ENCODE measurements at places on chromosomes 11 and 22.

DNA sequence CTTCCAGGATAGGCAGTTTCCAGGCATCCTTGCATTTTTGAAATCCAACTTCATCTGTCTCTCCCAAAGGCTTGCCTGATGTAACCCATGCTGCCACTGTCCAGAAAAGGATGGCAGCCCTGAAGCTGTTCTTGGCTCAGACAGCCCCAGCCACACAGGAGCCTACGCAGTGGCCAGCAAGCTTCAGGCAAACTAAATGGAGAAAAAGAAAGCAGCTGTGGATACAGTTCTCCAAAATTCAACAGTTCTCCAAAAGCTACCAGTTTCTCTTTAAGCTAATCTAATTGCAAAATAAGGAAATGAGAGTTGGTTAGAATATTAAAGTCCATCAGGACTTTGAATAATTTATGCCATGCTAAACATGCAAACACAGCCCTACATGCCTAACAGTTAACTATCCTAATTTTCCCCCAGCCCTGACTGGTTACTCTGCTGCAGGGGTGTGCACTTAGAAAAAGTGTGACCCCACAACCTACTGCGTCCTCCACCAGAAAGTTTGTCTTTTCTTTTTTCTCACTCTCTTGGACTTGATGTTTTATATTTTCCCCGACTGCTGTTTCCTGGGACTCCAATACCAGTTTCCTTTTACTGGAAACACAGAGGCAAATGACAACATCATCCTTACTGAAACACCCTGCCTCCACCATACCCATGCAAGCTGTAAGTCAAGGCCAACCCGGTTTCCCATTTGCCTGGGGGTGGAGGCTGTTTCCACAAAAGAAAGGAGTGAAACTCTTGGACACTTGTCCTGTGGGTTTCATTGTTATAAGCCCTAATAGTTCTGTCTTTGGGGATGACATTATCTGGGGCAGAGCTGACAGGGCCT, 69.1 kb upstream of the OR5AN1 start:
- DNase-seq: no peak

GRCh38 chr11:115322553-115323203, 181.5 kb downstream of the CADM1 start:
- DNase-seq: no peak

DNA sequence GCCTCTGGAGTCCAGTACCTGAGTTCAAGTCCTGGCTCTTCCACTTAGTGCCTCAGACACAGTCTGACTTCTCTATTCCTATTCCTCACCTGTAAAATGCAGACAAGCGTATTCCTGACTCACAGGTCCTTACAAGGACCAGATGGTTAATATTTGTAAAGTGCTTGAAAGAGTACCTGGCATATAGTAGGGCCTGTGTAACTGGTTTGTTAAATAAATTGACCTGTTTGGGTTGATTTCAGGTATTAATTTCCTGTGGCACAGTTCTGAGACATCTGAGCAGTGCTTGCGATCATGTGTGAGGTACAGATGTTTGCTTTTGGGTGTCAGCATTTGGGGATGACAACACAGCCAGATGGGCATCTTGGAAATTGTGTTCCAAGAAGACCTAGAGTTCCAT, 127.5 kb downstream of the APIP start:
- no peak for DNase-seq

GRCh38 chr11:94941131-94941530, 32.2 kb downstream of the CWC15 start:
- DNase-seq: no peak

DNA sequence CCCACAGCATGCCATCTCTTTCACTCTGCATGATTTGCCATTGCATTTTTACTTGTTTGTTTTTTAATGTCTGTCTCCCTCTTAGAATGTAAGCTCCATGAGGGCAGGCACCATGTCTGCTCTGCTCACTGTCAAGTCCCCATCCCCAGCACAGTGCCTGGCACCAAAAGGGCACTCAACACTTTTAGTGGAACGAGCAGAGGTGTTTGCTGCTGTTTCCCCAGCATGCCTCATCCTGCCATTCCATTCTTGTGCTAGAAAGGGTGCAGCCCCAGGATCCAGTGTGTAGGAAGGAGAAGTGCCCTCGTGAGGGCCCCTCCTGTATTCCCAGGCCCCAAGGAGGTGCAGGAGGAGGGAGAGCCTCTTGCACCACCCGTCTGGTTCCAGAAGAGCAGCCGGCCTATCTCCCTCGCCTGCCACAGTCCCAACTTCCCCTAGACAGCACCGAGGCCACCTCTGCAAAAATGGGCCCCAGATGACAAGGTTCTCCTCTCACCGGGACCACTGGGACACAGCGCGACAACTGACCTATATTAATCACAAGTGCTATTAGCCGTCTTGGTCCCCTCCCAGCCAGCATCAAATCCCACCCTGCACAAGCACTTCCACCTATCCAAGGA, 33.3 kb upstream of the CACNG2 start:
- DNase-seq: no peak

- DNase-seq: no peak
Observed at GRCh38 chr11:122984186-122985011, 2.8 kb upstream of the BSX start.

DNA sequence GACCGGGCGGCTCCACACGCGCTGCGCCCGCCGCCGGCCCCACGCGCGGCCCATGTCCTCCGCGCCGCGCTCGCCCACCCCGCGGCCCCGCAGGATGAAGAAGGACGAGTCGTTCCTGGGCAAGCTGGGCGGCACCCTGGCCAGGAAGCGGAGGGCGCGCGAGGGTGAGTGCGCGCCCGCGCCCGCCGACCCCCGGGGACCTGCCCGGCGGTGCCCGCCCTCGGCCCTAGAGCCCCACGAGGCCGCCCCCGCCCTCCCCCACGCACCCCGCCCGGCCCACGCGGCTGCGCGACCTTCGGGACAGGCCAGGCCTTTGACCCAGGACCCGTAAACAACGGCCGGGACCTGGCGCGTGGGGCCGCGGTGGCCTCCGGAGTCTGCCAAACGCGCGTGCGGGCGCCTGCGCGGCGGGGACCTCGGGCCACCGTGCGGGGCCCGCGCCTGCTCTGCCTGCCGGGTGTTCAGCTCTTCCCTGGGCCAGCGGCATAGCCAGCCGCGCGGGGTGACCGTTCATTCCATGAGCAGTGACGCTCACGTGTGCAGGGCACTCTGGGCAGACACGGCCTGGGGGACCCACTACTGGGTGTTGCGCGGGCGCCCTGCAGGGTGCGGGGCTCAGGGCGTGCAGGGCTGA, at the start of gene PARVB:
PARVB (plus strand) TSS at position 15 of the 634 bp plus-strand sequence; CDS start at position 53, 38 bp downstream.
- DNase-seq: no peak

- no peak for DNase-seq
Observed at GRCh38 chr11:120097721-120098385, 40.1 kb downstream of the TRIM29 start.

DNA sequence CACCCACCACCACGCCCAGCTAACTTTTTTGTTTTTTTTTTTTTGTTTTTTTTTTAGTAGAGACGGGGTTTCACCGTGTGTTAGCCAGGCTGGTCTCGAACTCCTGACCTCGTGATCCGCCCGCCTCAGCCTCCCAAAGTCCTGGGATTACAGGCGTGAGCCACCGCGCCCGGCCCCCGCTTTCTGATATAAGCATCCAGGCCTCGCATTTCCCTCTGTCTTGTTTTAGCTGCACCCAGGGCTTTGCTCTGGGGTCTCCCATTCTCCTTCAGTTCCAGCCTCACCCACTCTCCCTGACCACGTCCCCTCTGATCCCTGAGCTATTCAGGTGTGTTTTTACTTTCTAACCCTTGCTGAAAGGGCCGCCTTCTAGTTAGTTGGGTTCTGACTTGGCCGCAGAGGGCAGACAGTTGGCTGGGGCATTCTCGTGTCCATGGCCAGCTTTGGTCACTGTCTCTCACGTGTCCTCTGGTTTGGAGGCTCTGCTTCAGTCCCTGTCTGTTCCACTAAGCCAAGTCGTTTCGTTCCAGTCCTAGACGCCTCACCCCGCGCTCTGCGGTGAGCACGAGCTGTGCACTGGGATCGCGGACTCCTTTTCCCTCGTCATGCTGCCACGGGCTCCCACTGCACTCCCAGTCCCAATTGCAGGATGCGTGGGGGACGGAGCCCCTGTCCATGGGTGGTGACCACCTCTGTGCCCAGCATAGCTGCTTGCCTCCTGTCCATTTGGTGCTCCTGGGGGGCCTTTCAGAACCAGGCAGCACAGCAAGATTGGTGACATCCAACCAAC, 6.0 kb upstream of the TNNT3 start:
- no peak for DNase-seq

- DNase-seq: no peak
Observed at GRCh38 chr22:41857860-41858199, 24.9 kb downstream of the SREBF2 start.

- no peak for DNase-seq
Observed at GRCh38 chr11:75496305-75496752, 29.4 kb downstream of the GDPD5 start.

DNA sequence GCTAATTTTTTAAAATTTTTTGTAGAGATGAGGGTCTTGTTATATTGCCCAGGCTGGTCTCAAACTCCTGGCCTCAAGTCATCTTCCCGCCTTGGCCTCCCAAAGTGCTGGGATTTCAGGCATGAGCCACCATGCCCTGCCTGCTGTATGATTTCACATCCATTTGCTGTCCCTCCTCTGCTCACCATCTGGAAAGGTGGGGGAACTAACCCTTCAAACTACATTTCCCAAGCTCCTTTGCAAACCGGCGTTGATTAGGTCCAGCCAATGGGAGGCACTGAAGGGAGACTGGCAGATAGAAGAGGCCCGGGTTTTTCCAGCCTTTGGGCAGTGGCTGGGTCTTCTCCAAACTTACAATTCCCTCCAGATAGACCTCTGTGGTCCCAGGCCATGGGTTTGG, 19.3 kb downstream of the RFPL1 start:
- no peak for DNase-seq

DNA sequence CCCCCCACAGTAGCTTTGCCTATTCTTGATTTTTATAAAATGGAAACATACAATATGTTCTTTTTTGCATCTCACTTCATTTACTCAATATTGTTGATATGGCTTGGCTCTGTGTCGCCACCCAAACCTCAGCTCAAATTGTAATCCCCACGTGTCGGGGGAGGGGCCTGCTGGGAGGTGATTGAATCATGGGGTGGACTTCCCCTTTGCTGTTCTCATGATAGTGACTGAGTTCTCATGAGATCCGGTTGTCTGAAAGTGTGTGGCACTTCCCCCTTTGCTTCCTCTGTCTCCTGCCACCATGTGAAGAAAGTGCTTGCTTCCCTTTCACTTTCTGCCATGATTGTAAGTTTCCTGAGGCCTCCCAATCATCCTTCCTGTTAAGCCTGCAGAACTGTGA, 431.3 kb downstream of the MN1 start:
- no peak for DNase-seq

- no peak for DNase-seq
Observed at GRCh38 chr11:106241601-106242257, 164.3 kb downstream of the AASDHPPT start.

DNA sequence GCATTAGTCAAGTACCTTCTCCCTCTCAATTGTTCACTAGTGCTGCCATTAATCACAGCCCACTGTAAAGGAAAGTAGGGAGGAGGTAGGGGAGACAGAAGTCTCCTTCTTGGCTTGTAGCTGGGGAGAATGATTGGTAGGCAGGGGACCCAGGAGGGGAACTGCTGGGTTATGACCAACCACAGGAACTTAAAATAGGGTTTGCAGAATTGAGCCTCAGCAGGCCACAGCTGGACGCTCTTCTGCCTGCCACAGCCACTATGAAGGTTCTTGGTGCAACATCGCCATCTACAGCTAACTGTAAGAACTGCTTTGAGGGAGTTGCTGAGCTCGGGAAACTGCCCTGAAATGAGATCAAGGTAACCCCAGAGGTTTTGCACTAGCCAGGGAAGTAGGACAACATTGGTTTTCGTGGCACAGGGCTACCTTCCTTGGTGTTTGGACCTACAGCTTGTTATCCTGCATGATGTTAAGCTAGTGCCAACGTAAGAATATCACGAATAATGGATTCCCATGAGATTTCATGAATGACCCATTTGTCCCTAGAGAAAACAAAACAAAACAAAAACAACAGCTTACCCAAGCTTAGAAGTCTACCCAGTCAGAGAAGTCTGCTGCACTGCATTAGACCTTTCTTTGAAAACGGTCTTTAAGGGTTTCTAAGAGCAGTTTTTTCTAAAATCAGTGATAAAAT, 787.1 kb upstream of the API5 start:
- DNase-seq: no peak

GRCh38 chr11:20125927-20126326, 34.3 kb downstream of the DBX1 start:
- no peak for DNase-seq
